ENCODE measurements at places on chromosomes 4 and X.

GRCh38 chr4:124191329-124191728, 521.2 kb downstream of the ANKRD50 start:
- DNase-seq = no peak

DNA sequence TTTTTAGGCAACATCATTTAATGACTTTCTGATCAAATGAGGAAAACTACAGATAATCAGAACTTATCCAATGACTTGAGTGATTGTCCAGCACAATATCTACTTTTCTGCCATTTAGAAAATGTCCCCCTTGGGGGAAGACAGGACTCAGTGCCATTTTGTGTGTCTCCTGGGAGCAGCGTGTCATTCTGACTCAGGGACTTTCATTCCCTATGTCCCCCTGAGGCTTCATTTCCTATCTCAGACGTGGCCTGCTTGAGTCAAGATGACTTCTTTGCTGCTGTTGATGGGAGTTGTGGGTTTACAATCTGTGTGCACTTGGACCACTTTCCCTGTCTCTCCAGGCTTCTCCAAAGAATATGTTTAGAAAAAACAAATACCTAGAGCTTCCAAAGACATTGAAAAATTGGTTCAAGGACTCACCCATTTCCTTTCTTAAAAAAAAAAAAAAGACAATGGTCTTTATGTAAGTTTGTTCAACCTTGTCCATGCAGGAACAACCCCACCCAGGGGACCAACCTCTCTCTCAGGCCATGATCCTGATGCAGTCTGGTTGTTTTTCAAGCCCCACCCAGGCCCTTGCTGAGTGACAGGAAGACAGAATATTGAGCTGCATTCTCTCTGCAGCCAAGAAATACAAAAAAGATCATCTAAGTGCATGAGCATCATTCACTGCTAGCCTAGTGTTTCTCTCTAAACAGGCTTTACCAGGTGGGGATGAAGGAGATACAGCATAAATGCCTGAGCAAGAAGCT, 34.3 kb upstream of the TMEM154 start:
- no peak for DNase-seq

- DNase-seq = no peak
These were observed 48.7 kb downstream of the CLOCK start for GRCh38 chr4:55498051-55498450.

DNA sequence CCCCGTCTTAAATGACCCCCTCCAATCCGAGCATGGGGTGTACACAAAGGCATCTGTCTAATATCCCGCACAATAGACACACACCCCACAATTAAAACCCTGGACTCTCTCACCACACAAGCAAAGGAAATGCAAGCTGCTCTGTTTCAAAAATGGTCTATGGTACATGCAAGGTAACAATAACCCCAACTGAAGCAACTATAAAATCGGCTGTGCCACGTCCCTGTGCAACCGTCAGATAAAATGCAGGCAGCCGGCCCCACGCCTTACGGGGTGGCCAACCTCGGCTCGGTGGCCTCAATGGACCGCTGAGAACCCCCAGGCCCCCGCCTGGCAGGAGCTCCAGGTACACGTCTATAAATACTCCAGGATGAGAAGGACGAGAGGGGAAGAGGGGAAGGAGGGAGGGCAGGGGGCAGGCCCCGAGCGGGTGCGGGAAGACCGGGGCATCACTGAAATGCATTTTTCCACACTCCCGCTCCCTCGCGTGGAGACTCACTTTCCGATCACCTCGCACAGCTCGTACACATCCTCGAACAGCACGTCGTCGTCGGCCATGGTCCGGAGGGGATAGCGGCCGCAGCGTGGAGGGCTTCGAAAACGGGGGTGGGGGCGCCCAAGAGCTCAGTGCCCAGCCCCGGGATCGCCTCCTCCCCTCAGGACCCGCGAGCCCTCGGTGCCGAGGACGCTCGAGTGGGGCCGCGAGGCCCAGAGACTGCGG, 763 bp downstream of the CASK start:
- no peak for DNase-seq

GRCh38 chr4:110371016-110371770, 104.8 kb upstream of the ENPEP start:
- no peak for DNase-seq

- no peak for DNase-seq
These were observed 11.1 kb downstream of the FABP2 start for GRCh38 chr4:119310826-119311225.

DNA sequence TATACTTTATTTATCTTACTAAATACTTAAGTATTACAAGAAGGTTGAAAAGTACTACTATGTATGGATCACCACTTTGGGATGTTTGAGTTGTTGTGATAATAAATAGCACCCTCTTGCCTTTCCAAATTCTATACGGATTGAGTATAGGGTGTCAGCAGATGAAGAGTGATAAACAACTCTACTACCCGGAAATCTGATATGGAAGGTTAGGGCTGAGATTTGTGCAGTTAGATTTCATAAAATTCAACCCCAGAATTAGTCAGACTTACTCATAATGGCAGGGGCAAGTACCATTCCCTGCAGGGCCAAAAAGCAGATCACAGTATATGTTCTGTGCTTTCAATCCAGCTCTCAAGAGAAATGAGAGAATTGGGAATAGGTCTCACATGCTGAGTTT, 1008.9 kb upstream of the PCDH7 start:
- DNase-seq = no peak

Measured in activated CD8-positive, alpha-beta memory T cell treated with anti-CD3 and anti-CD28 coated beads for 1 hour (primary cell).